Non-pigmented ciliary epithelial cell (primary cell): ENCODE measurements at places on chromosomes 6 and 20.
A peak's percentile ranks its signal among the peaks of the same experiment; 100 is the strongest.

DNA sequence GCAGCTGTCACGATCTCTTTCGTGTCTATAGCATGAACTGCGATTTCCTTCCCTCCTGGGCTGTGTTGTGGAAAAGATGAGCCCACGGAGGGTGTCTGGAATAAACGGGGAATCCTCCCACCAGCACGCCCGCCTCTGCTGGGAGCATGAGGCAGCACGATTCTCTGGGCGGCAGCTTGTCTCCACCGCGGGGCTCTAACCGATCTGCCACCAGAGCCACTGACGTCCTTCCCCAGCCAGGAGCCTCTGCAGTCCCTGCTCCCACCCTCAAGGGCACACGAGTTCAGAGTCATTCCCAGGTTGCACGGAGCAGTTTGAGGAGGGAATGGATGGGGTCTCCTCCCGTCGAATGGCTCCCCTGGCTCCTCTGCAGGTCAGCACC is 197.6 kb downstream of the DLL1 start:
- DNase-seq: no peak

GRCh38 chr6:159879856-159880255 is 10.9 kb upstream of the MAS1 start:
- no peak for DNase-seq

- DNase-seq: no peak
These were observed 253.0 kb downstream of the QKI start for GRCh38 chr6:163667372-163668060.

GRCh38 chr6:37628611-37629320 is 68.9 kb downstream of the MDGA1 start:
- DNase-seq: no peak

DNA sequence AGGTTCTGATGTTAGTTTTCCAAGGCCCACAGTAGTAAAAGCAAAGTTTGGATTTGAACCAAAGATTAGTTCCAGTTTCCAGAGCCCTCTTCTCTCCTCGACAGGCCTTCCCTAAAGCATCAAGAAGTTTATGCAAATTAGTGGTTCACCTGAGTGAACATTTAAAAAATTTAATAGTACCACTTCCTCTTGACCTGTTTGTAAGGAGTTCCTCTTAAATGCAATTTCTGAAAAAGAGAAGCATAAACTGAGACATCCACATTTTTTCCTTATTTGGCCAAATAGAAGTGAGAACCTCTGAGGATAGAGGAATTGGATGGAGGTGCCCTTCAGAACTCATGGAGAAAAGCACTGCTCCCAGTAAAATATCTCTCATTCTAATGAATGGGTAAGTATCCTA is 1.2 kb upstream of the DSE start:
- no peak for DNase-seq

- DNase-seq: no peak
These were observed 70.5 kb upstream of the ZNF217 start for GRCh38 chr20:53664121-53664520.

- DNase-seq: no peak
These were observed 27.4 kb upstream of the KHDC1 start for GRCh38 chr6:73290435-73290834.

GRCh38 chr6:107435798-107436197 is 23.6 kb downstream of the PDSS2 start:
- no peak for DNase-seq

DNA sequence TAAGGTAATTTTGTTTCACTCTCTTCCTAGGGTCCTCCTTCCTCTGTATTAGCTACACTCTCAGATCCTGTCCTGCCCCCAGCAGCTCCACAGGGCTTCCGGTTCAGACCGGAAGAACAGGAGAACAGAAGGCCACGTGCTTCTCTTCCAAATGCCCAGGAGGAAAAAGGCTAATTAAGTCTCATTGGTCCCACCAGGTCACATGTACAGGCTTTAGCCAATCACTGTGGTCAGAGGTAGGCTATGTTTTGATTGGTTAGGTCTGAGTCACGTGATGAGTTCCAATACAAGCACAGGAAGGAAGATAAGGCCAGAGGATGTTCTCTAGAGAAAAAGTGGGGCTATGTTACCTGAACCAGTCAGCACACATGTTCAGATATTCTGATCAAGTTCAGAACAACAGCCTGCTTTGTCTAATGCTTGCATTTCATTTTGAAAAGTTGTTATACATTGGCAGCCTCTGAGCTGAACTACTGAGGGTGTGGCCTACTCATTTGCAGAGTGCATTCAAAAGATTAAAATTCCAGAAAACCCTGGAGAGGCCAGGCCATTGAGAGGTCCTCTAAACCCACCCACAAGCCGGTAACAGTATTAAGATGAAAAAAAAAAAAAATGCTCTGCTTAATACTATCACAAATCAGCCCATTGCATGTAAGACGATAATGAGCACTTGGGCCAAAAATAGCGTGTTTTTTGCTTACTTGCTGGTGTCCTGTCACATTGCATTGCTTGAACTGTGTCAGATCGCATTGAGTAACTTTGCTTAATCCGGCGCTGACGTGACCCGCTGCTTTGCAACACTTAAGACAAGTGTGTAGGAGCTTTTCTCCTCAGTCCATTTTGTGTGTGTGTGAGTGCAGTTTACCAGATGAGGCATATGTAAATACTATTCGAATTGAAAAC is 170.3 kb downstream of the TSHZ2 start:
- DNase-seq: no peak

GRCh38 chr6:5501837-5502236 is 240.5 kb downstream of the FARS2 start:
- DNase-seq: no peak

- no peak for DNase-seq
These were observed 47.8 kb downstream of the PLCG1 start for GRCh38 chr20:41185013-41185757.

DNA sequence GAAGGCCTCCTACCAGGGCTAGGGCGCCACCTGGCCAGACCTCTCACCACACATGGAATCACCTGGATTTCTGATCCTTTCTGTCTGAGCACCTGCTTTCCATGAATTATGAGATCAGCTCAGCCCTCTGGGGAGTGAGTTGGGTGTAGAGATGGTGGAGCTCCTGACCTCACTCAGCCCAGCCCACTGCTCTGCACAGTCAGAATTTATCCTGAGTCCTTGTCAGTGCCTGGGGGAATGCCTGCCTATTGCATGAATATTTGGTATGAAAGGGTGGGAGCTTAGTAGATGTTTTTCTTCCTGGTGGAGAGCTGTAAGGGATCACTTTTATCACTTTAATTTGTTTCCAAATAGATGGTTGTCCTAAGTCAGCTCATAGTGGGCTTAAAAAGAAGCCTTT is 47.5 kb downstream of the DTD1 start:
- no peak for DNase-seq

GRCh38 chr6:149834513-149835481 is 29.4 kb downstream of the LRP11 start:
- peak; percentile 41 for DNase-seq

GRCh38 chr20:48278961-48279481 is 493.7 kb upstream of the SULF2 start:
- no peak for DNase-seq

DNA sequence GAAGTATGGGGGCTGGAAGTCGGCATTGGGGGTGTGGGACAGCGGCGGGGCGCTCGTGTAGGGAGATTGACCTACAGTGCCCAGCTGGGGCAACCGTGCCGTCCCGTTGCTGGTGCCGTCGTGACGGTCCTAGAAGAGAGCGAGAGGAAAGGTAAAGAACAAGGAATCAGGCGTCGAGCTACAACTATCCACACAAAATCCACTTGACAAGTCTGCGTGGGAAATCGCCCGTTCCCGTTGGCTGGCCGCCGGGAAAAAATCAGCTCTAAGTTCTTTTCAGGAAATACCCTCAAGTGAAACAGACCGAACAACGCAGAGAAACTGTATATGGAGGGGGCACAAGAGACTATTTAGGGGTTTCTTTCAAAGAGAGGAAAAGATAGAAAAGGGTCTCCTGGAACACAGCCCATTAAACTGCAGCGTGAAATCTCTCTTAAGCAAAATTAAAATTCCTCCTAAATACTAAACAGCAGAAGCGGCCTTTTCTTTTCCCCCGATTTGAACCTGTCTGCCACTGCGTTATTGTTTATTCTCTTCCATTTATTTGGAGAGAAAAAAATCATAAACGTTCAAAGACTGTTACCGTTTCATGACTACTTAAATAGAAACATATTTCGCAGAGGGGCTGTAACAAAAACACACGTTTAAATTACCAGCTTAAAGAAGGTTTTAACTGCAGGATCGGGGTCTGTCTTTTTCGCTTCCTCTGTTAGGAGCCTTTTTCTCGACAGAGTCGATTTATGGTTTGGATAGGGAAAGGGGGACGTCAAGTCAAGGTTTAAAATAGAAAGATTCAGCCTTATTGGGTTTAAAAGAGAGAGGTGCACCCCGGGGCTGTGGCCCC is 4.4 kb downstream of the TFAP2A start:
- no peak for DNase-seq

DNA sequence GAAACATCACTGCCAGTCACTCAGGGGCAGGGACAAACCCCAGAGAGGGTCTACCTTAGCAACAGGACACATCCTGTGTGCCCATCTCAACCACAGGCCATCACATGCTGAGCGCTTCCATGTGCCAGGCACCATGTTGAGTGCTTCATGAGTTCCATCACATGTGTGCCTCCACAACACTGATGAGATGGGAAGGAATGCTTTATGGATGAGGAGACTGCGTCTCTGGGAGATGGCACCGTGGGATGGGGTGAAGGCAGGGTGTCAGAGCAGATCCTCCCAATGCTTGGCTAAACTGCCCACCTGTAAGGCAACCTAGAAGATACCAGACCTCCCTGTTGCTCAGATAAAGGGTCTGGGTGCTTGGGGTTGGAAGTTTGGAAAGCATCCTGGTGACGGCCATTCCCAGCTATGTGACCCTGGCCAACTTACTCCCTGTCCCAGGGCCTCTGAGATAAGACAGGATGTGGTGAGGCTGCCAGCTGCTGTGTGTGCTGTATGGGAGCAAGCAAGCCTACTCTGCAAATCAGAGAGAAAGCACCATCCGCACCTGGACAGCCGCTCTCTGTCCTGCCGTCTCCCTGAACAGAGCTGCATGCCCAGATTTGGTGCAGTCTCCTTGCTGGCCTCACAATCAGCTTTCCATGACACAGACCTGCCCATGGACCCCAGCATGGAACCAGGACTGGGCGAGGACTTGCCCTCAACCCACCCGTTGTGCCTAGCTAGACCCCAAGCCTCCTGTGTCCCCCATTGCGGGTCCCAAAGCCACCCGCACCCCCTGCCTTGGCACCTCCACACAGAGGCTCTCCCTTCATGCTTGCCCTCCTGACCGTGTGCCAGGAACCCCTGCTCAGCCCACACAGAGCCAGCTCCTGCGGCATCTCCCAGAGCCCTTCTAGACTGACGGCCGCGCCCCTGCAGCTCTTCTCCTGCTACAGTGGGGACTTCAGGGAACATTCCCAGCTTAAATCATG is 143.7 kb downstream of the SYNDIG1 start:
- DNase-seq: no peak

DNA sequence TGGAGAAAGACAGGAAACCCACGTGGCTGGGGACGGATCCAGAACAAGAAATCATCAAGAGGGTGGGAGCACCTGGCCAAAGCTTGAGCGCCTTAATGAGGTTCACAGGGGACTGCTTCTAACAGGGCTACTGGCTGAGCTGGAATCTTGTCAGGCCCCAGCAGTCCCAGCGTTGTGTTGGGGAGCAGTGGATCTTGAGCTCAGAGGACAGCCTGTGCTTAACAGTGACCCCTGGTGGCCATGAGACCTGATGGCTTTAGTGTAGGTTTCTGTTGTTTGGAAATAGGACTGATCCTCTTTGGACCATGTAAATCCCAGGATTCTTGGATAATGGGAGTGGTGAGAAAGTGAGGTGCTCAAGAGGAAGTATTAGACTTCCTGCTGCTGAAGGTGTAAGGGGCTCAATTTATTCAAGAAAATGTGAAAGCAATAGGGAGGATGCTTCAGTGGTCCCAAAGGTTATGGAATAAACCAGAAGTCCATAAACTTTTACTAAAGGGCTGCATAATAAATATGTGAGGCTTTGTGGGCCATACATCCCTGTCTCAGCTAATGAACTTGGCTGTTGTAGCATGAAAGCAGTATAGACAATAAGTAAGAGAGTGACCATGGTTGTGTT is 216.2 kb downstream of the NFATC2 start:
- no peak for DNase-seq

- no peak for DNase-seq
These were observed 57.4 kb upstream of the PSMF1 start for GRCh38 chr20:1060985-1061384.

GRCh38 chr6:163710532-163711470 is 296.3 kb downstream of the QKI start:
- DNase-seq: no peak

DNA sequence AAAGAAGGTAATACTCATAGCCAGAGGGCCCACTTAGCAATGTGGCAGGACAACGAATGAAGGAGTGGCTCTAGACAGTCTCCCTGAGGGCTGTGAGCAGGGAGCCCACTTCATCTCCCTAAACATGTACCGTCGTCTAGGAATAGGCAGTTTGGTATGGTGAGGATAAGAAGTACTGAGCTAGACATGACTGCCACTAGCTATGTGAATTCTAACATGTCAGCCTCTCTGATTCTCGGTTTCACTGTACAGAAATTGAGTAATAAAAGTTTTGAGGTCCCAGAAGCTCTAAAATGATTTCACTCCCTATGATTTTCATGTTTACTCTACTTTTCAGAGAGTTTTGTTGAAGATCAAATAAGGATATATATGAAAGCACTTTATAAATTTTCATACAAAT is 107.1 kb downstream of the AHI1 start:
- DNase-seq: no peak

DNA sequence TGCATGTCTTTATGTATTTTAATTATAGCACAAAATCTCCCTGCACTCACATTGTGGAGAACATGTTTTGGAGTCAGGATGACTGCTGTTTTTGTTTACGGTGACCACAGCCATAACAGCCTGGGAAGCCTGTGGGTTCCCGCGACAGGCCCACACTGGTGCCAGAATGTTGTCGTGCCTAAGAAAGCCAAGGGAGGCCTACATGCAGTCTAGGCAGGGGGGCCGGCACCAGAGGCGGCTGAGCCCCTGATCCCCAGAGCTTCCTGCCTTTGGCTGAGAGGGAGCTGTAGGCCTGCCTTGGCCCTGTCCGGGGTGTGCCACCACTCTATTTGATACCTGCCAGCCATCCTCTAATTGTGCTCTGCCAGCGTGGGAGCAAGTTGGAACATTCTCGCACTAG is 46.7 kb downstream of the TBC1D7 start:
- DNase-seq: no peak
